ENCODE measurements at places on chromosomes 2 and 18.

DNA sequence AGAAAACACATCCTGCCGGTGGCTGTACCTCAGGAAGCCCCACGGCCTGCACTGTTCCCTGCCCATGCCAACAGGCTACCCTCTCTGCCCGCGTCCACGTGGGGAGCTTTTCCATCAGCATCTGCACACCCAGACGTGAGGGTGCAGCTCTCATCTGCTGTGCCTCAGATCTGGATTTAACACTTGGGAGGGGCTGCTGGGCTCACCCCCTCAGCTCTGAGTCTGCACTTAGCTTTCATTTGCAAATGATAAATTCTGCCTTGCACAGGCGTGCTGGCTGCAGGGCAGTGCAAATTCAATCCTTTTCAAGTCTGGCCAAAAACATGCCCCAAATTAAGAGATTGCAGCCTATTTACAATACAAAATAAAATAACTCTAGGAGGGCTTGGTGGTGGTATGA lies 245.7 kb downstream of the TWIST2 start:
- no peak for DNase-seq

GRCh38 chr2:24435391-24436316 lies 55.4 kb upstream of the NCOA1 start:
- DNase-seq: peak; percentile 40

DNA sequence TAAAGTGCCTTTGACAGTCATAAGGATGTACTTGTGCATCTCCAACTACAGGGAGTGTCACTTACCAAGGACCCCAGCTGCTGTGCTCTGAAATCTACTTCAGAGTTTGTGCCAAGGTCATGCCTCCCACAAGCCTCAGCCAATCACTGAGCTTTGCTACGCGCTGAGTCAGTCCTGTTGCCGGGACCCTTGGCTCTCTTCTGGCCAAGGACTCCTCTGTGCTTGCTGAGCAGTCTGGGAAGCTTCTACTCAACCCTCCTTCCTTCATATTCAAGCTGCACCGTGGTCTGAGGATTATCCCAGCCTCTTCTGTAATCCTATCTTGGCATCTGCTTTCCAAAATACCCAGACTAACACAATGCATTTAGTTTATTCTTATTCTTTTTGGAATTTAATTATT lies 398.9 kb upstream of the FANCL start:
- DNase-seq: no peak

DNA sequence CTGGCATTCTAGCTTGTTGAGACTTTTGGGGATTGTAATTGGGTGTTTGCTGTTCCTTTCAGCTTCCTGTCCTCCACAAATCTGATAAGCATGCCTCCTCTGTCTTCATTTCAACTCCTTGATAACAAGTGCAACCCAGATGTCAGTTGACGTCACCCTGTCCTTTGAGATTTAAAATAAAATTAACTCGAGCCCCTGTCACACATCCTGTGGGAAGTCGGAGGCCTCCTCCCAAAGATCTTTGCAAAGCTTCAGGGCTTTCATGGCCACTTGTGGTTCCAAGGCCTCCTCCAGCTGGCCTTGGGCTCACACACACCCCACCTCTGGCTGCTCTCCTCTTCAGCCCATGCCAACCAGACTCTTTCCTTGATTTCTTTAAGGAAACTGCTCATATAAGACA lies 69.9 kb upstream of the ITGA6 start:
- no peak for DNase-seq

DNA sequence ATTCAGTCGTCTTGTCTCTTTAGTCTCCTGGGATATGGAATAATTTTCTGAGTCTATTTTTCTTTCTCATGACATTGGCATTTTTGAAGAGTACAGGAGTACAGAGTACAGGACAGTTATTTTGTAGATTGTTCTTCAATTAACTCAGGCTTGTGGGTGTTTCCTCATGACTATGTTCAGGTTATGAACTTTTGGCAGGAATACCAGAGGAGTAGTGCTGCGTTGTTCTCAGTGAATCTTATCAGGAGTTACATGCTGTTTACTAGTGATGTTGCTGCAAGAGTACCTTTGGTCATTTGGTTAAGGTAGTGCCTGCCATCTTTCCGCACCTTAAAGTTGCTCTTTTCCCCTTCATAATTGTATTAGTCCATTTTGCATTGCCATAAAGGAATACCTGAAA lies 41.3 kb upstream of the AGFG1 start:
- no peak for DNase-seq

GRCh38 chr2:24565537-24565936 lies 74.5 kb downstream of the NCOA1 start:
- DNase-seq: no peak

DNA sequence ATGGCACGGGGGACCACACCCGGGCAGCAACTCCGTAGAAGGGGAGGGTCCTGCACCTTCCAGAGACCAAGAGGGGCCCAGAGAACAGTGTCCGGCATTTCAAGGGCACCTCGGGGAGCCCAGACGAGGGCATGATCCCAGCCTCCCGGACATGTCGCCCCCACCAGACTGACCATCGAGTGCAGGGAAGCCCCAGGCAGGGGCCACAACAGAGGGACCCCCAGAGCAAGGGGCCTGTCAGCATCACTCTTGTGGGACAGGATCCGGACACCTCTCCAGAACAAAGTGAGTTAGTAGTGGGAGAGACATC lies 50.4 kb upstream of the CTDP1 start:
- no peak for DNase-seq

Data from caudate nucleus (tissue), 63 donors.